KG1 (cell line): ENCODE measurements at places on chromosomes 2 and 18.

GRCh38 chr2:204749319-204749718 is 204.0 kb downstream of the PARD3B start:
- DNase-seq = no peak

DNA sequence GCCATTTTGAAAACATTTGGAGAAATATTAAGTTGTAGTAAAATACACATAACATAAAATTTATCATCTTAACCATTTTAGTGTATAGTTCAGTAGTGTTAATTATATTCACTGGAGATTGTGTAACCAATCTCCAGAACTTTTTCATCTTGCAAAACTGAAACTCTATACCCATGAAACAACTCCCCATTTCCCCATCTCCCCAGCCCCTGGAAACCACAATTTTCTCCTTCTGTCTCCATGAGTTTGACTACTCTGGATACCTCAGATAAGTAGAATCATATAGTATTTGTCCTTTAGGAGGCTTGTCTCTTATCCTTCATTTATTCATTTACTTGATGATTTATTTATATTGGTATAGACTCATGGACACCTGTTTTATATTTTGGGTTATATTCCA is 392.9 kb downstream of the SETBP1 start:
- no peak for DNase-seq

- DNase-seq = no peak
Observed at GRCh38 chr2:191935247-191935646, 88.4 kb upstream of the CAVIN2 start.

DNA sequence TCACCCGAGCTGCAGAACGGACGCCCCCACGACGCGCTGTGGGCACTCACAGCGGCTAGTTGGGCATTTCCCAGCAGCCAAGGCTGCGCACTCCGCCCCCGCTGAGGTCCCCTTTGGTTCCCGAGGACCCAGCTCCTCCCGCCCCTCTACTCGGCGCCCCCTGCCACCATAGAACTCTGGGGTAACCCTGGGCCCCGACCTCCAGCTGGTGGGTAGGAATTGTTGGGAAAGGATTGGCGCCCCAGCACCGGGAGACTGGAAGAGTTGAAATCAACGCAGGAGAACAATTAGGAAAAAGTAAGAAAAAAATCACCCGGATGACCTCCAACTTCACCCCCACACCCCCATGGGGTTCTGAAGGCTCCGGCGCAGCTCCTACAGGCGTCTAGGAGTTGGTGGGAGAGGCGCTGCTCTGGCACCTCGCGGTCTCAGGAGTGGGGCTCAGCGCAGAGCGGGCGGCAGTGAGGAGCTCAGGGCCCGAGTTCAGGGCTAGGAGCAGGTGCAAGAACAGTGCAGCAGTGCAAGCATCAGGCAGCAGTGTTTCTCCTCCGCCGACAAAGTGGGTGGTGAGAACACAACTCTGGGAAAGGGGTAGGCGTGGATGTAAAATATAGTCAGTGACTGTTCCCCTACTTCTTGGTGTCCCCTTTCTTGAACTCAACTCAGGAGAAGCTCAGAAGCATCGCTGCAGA is 14.0 kb downstream of the POU3F3 start:
- no peak for DNase-seq

DNA sequence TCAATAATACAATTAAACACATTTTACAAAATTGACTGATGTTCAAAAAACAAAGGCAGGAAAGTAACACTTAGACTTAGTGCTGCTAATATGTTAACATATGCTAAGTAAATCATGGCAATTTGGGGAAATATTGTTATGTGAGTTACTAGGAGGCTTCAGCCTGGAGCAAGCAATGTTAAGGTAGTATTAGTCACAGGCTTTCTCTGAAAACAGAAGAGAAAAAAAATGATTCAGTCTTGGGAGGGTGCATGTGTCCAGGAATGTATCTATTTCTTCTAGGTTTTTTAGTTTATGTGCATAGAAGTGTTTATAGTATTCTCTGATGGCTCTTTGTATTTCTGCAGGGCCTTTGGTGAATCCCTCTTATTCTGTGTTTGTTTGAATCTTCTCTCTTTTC is 345.8 kb upstream of the TFPI start:
- no peak for DNase-seq

- no peak for DNase-seq
Observed at GRCh38 chr2:85958731-85959130, 69.9 kb upstream of the ST3GAL5 start.

- DNase-seq = peak; percentile 30
Observed at GRCh38 chr18:623761-624620, 27.2 kb downstream of the CLUL1 start.

- no peak for DNase-seq
Observed at GRCh38 chr2:29916571-29916970, 4.8 kb downstream of the ALK start.

GRCh38 chr2:189613077-189613636 is 32.6 kb upstream of the SLC40A1 start:
- no peak for DNase-seq

GRCh38 chr2:124180635-124181034 is 155.5 kb downstream of the CNTNAP5 start:
- DNase-seq = no peak

GRCh38 chr18:42067518-42067917 is 112.5 kb downstream of the PIK3C3 start:
- DNase-seq = no peak

- no peak for DNase-seq
Observed at GRCh38 chr2:145601361-145601925, 1081.5 kb upstream of the ZEB2 start.

DNA sequence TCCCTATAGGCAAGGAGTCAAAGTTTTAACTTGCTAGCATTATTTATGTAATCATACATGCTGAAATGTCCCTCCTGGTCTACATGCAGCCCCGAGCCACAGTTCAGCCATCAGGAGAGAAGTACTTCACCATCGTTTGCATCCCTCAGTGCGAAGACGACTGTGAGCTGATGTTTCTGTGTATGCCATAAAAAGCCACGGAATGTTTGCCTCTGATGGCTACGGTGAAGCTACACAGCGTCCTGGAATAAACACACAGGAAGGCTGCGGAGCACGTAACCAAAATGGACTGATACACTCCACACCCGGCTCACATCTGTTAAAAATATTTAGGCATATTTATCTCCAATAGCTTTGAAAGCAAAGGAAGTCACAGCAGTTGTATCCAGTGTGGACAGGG is 4.3 kb upstream of the SALL3 start:
- no peak for DNase-seq

- no peak for DNase-seq
Observed at GRCh38 chr18:21450913-21451312, 149.6 kb downstream of the ESCO1 start.

- no peak for DNase-seq
Observed at GRCh38 chr18:47077111-47077510, 41.7 kb upstream of the ELOA2 start.

GRCh38 chr2:178522950-178523595 is 42.8 kb downstream of the PLEKHA3 start:
- peak; percentile 91 for DNase-seq

GRCh38 chr2:120766470-120767351 is 31.0 kb downstream of the GLI2 start:
- no peak for DNase-seq

DNA sequence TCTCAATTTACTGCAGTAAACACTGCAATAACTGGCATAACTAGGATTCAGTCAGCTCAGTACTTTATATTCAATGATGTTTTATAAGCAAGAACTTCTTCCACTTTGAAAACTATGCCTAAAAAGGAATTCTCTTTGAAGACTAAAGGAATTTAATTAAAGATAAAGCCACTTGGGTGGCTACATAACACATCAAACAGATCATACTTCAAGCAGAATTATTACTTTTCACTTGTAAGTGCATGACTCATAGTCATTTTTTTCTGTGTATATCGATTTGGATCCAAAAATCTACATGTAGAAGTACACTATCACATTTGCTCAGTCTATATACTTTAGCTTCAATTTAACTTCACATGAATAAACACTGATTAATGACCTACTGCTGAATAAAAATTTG is 4.0 kb downstream of the KANSL1L start:
- DNase-seq = no peak

GRCh38 chr2:21261591-21261990 is 137.8 kb downstream of the TDRD15 start:
- DNase-seq = no peak
